ENCODE measurements at places on chromosomes 5 and 9.

DNA sequence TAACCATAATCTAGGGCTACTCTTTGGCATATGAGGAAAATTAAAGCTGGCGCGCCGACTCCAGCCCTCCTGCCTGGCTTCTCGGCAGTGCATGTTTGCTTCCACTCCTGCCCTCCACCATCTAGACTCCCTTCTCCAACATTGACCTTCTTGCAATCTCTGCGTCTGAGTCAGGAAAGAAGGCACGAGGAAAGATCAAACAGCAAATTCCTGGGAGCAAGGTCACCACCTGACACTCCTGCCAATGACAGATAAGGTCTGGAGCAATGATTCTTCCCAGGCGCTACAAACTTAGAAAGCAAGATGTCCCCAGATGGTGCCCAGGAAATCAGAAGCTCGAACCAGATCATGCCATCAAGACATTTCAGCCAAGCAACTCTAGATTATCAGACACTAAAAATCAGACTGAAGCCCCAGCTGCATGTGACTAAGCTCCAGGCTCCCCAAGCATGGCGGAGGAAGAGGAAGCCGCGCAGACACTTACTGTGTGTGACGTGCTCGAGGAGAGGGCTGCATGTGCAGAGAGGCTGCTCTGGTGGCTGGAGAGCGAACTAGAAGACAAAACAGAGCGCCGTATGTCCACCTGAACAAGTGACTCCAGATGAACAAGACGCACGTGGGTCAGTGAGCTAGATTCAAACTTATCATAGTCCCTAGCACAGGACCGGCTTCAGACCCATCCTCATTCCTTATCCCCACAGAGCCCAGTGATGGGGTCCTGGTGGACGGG is 115.3 kb downstream of the UBE2R2 start:
- peak overlapping the region; percentile 50 for H3K27ac ChIP-seq
- H3K4me3 ChIP-seq: no peak overlapping the region
- no peaks in the 10 kb centered on the region for H3K27me3 ChIP-seq

- no peak for DNase-seq
- H3K36me3 ChIP-seq: no peaks in the 10 kb centered on the region
- no peak overlapping the region for H3K27ac ChIP-seq
- peaks cover 47% of the 10 kb centered on the region for H3K4me1 ChIP-seq
These were observed 23.9 kb downstream of the LARP1 start for GRCh38 chr5:154779105-154779504.

- H3K27me3 ChIP-seq: no peaks in the 10 kb centered on the region
- no peak overlapping the region for H3K4me3 ChIP-seq
- no peaks in the 10 kb centered on the region for H3K36me3 ChIP-seq
- no peak for DNase-seq
- H3K27ac ChIP-seq: peak overlapping the region; percentile 16
These were observed 21.1 kb downstream of the AQP7 start for GRCh38 chr9:33381231-33381791.

DNA sequence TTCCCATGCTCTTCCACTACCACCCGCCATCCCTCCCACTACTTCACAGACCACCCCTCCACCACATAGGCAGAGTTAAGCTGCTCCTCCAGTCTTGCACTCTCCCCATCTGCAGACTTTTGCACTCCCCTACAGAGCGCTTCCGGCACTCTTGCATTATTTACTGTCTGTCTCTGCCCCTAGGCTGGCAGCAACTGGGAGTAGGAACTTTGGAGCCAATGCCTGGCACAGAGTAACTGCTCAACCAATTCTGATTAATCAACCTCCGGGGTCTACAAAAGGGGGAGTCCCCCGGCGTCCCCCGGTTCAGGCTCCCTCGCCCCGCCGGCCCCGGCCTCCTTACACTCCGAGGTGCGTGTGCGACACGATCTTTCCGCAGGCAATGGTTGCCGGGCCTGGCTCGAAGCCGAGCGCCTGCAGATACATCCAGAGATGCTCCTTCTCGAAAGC is 498 bp downstream of the HAUS6 start:
- no peak for DNase-seq
- H3K4me1 ChIP-seq: peaks cover 37% of the 10 kb centered on the region
- peaks cover 3% of the 10 kb centered on the region for H3K36me3 ChIP-seq

DNA sequence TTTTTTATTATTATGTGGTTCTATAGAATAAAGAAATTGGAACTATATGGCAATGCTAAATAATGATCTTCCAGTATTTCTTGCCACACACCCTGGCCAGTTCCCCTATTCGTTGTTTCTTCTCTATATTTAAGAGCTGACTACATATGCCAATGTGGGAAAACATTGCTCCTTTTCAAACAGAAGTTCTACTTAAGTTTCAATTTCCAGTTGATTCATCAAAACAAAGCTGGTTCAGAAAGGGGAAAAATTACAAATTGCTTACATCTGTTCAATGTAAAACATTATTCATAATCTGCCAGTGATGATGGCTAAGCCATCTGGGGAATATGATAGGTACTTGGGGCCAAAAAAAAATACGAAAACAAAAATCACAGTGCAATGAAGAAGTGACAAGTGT is 76.9 kb downstream of the ST8SIA4 start:
- peaks cover 9% of the 10 kb centered on the region for H3K4me1 ChIP-seq
- DNase-seq: no peak
- H3K4me3 ChIP-seq: no peak overlapping the region
- no peaks in the 10 kb centered on the region for H3K36me3 ChIP-seq
- H3K27me3 ChIP-seq: no peaks in the 10 kb centered on the region
- peak overlapping the region; percentile 72 for H3K27ac ChIP-seq
